ENCODE measurements at places on chromosomes 4 and X.
A peak's percentile ranks its signal among the peaks of the same experiment; 100 is the strongest.

GRCh38 chrX:81174286-81174685 lies 27.4 kb downstream of the HMGN5 start:
- DNase-seq, result no peak

DNA sequence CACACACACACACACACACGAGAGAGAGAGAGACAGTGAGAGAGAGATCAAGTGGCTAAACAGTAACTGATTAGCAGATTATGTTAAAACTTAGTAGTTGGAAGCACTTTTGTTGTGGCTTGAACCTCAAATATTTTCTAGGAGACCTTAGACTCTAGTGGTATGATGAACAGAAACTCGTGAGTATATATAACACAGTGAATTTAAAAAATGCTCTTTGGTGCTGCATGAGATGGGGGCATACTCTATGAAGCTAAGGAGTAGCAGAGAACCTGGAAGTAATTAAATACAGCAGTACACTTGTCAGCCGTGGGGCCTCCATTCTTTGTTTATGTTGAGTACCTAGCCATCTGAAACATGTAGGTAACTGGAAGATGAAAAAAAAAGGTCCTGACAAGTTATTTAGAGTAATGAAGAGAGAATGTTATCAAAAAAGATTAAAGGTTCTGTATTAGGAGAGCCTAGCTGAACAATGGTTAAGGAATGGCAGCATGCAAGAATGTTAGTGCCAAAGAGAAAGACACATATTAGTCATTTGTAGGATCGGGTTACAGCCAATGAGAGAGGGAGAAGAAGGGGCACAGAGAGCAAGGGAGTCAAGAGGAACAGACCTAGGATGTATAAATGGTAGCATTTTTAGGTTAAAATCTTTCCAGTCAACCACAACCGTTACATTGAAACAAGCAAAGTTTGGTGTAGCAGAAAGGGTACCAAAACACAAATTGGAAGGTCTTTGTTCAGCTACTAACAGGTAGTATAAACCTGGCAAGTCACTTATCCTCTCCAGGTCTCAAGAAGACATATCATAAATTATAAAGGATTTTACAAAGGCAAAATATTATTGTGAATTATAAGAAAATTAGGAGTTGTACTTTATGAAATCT lies 316.7 kb upstream of the DIPK2B start:
- peak; percentile 32 for DNase-seq

- peak; percentile 77 for DNase-seq
Observed at GRCh38 chr4:150140774-150141400, 62.6 kb downstream of the DCLK2 start.

GRCh38 chr4:163515198-163515597 lies 20.7 kb downstream of the TMA16 start:
- no peak for DNase-seq

DNA sequence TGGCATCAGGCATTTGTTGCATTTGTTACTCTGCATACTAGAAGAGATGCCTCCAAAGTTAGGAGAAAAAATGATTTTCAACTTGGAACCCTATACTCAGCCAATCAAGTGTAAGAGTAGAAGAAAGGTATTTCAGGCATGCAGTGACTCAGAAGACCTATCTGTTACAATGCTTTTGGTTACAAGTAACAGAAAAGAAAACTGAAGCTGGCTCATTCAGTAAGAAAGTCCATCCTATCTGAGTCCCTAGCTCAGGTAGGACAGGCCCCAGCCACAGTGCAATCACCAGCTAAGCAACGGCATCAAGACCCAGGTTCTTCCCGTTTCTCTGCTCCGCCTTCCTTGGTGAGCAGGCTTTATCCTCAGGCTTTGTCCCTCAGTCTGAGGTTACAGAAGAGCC lies 23.3 kb downstream of the MECP2 start:
- DNase-seq, result peak; percentile 39

DNA sequence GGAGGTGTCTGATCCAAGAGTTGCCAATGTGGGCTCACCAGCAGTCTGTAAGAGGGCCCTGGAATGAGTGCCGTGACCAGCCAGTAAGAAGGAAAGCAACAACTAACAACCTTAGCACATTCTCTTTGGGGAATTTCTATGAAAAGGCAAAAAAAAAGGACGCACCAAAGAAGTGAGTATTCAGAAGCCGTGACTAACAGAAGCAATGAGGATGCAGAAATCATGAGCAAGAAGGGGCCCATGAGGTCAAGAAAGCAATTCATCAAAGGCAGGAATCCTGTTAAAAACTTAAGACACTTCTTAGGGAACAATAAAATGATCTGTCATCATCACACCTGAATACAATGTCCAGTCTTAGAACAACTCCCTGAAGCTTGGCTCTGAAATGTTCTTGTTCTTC lies 260.5 kb downstream of the RAPGEF2 start:
- no peak for DNase-seq

GRCh38 chr4:182203872-182204411 lies 39.3 kb upstream of the TENM3 start:
- DNase-seq, result no peak

Measured in foreskin keratinocyte (primary cell).